ENCODE measurements at places on chromosomes 2 and 18. TPM values are rescaled to one million over a fixed set of nuclear protein-coding genes. Genes with fewer than 3 reads are reported as not detected.

GRCh38 chr2:159124441-159124911 is 156.0 kb downstream of the TANC1 start:
- no peak for DNase-seq
- H3K4me1 ChIP-seq = peaks cover 36% of the 10 kb centered on the region
- H3K4me3 ChIP-seq = no peak overlapping the region
- H3K36me3 ChIP-seq = no peaks in the 10 kb centered on the region
- H3K27me3 ChIP-seq = no peaks in the 10 kb centered on the region

The IL36A gene
- total RNA-seq = not detected

DNA sequence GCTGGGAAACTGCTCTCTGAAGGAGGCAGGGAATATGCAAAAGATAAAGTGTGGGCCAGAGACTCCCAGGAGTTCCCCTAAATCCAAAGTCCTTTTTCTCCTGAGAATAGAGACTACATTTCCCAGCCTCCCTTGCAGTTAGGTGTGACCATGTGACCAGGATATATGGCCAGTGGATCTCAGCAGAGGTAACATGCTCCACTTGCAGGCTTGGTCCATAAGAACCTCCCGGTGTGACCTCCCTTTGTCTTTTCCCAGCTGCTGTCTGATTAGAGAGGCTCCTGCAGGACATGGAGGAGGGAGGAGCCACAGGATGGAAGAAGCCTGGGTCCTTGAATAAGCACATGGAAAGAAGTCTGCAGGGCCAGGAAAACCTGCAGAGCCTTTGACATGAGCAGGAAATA is 76.2 kb downstream of the TGFA start:
- H3K4me3 ChIP-seq = no peak overlapping the region
- H3K4me1 ChIP-seq = no peaks in the 10 kb centered on the region
- no peak for DNase-seq
- no peaks in the 10 kb centered on the region for H3K36me3 ChIP-seq
- no peaks in the 10 kb centered on the region for H3K27me3 ChIP-seq

The STRADB gene
- 24.5 TPM for total RNA-seq

GRCh38 chr18:50072146-50072545 is 122.8 kb downstream of the MYO5B start:
- no peak overlapping the region for H3K27ac ChIP-seq
- no peaks in the 10 kb centered on the region for H3K27me3 ChIP-seq
- H3K36me3 ChIP-seq = no peaks in the 10 kb centered on the region
- no peaks in the 10 kb centered on the region for H3K4me1 ChIP-seq
- DNase-seq = no peak

- no peak overlapping the region for H3K4me3 ChIP-seq
- no peaks in the 10 kb centered on the region for H3K4me1 ChIP-seq
- no peak for DNase-seq
These were observed 158.7 kb downstream of the CLIP4 start for GRCh38 chr2:29273685-29274611.

The CRACDL gene
- 17.8 TPM for total RNA-seq

DNA sequence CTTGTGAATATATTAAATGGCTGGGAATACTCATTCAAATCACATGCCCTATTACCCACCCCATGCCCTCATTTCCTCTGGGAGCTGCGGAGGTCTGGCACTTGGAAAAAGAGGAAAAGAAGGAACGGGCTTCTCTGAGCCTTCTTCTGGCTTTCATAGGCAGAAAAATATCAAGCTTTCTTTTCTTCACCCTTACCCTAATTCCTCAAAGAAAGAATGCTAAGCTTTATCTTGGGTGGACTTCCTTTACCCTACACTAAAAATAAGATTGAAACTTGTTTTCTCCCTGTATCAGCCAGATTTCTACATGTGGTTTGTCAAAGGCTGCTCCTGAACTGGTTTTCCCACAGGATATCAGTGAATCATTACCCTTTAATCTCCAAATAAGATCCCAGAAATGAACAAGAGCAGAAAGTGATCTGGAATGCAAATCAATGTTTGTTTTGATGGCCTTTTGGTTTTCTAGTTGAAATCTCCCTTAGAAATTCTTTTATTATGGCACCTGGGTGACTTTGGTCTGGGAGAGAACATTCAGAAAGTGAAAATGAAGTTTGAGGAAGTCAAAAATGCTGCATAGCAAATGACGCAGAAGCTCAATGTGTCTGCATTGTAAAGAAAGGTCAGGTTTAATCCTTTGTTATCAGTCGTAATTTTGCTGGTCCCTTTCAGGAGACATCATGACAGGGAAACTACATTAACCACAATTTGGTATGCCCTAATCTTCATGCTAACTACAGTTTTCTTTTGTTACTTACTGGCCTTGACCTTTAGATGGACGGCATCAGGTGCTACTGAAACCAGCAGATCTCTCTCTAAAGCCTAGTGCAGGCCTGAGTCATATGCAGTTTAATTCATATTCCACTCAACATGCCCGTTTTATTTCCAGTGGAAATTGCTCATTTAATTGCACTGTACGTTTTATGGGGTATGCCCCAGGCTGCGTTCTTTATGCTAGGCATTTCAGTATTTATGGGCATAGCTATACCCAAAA is 46.6 kb upstream of the HNRNPA3 start:
- peaks cover 40% of the 10 kb centered on the region for H3K4me1 ChIP-seq
- H3K27me3 ChIP-seq = no peaks in the 10 kb centered on the region
- H3K4me3 ChIP-seq = peak overlapping the region; percentile 55
- no peaks in the 10 kb centered on the region for H3K36me3 ChIP-seq
- no peak for DNase-seq
- H3K27ac ChIP-seq = peak overlapping the region; percentile 89

DNA sequence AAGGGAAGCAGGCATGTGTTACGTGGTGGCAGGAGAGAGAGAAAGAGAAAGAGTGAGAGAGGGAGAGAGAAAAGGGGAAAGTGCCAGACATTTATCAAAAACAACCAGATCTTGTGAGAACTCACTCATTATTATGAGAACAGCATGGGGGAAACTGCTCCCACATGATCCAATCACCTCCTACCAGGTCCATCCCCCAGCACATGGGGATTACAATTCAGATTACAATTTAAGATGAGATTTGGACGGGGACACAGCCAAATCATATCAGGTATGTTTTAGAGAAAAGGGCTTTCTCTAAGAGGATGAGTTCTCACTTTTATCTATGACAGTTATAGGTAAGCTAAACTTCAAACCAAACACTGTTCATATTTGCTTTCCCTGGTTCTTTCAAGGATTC is 597.3 kb upstream of the PIK3C3 start:
- H3K4me1 ChIP-seq = no peaks in the 10 kb centered on the region
- H3K27me3 ChIP-seq = no peaks in the 10 kb centered on the region
- no peak for DNase-seq
- no peak overlapping the region for H3K4me3 ChIP-seq
- H3K27ac ChIP-seq = no peak overlapping the region
- H3K36me3 ChIP-seq = no peaks in the 10 kb centered on the region

Data from lower lobe of right lung (tissue), 2 donors.